ENCODE measurements at places on chromosomes 7 and 10. TPM values are rescaled to one million over a fixed set of nuclear protein-coding genes. Genes with fewer than 3 reads are reported as not detected.

DNA sequence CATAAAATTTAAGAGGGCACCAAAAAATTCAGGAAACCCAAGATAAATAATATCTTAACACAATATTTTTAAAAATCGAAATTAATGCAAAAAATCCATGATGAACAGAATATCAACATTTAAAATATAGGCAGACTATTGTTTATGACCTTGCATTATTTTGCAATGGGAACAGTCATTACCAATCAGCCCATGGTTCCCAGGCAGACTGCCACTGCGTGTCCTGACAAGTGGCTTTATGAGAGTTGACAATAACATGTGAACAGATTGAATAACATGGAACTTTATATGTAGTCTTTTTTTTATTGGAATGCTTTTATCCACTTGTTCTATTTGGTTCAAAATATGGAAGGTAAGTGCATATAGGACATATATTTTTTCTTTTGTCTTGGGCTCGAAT, 3.1 kb upstream of the AVPI1 start:
- no peak for DNase-seq

- DNase-seq, result no peak
Observed at GRCh38 chr7:77887567-77887966, 89.0 kb downstream of the PHTF2 start.

DNA sequence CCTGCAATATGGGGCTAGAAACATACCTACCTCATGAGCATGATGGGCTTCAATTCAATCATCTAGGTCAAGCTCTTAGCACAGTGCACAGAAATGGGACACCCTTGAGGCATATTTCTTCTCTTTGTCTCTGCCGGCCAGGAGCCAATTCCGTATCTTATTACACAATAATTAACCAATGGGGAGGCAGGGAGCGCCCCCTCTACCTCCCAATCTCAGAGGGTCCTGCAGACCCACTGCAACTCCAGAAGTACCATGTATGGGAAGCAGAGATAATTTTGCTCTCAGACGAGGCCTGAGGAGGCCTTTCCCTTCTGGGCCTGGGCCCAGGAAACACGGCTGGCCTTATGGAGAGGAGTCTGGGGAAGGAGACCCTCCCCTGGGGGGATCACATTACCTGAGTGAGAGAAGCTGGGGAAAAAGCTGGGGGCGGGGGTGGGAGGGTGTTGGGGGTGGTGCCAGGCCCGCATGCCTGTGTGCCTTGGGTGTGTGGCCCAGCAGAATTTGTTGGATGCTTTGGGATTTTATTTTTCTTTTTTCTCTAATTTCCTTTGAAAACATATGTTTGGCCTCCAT, 155.5 kb downstream of the UBE2H start:
- no peak for DNase-seq

DNA sequence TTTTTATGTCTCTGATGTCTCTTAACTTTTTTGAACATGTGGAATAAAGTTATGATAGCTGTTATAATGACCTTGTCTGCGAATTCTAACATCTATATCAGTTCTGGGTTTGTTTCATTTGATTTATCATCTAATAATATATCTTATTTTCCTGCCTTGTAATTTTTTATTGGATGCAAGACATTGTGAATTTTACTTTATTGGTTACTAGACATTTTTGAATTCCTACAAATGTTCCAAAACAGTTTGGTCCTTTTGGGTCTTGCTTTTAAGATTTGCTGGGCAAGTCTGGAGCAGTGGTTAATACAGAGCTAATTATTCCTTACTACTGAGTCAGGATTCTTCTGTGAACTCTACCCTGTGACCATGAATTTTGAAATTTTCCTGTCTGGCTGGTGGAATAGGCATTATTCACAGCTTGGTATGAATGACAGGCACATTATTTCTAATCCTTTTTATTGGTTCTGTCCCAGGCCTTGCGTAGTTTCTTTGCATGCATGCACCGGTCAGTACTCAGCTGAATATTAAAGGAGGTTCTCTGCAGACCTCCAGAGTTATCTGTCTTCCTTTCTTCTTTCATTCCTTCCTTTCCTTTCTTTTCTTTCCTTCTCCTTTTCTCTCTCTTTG, 9.0 kb downstream of the CUTC start:
- no peak for DNase-seq

DNA sequence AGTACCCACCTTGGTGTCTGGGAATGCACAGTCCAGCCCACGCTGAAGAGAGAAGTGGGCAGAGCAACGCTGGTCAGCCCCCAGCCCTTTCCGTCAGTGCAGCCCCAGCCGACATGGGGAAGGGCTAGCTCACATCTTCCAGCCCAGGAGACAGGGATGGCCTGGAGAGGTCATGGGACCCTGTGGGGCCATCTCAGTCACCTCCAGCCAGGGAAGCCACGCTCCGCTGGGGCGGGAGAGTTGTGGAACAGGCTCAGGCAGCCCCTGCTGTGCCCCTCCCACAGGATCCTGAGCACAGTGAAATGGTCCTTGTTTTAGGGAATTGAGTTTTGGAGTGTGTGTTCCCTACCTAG, 85.1 kb downstream of the PAXIP1 start:
- no peak for DNase-seq

DNA sequence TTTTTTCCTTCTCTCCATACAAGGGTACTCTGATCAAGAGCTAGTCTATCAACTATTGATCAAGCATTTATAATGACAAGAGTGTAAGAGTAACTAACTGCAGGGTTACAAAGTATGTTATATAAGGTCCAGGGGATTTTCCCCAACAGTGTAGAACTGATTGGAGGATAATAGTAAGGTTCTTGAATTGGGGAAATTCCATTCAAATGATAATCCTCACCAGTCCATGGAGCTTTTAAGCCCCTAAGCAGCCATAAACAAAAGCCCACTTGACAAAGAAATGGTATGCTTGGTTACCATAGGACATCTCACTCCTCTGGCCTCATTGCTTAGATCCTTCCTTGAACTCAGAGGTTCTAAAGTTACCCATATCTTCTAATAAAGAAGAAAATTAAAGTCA, 8.2 kb downstream of the YME1L1 start:
- no peak for DNase-seq

Gene CYP3A4
- total RNA-seq, result 10.0 TPM

Gene TMEM178B
- total RNA-seq, result 8.7 TPM

Gene CYP26C1
- total RNA-seq, result not detected

Measured in type B pancreatic cell (in vitro differentiated cells).